ENCODE measurements at places on chromosomes 1 and 21.

DNA sequence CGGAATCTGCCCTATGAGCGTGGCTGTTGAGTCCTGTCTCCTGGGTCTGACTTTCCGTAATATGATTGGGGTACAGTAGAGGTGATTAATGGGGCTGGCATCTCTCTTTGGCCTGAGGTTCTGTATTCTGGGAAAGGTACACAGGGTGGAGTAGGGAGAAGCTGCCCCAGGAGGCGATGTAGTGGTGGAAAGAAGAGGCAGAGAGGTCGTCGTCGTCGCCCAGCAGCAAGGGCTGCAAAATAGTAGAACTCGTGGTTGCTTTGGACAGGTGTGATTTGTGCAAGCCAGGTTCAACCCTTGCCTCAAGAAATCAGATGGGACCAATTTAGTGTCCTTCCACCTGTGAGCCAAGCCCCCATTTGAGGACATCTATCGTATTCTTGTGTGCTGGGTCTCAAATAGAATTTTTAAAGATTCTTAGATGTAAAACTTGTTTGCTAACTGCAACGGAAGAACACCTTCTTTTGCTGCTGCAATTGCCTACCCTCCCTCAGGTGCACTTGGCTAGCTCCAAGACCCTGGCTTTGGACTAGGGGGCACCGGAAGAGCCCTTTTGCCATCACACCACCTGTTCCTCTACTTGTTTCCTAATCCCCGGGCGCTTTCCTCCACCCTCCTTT lies 1.3 kb upstream of the HMGN2 start:
- peak; percentile 15 for DNase-seq

GRCh38 chr1:84853741-84854721 lies 39.0 kb downstream of the LPAR3 start:
- DNase-seq, result peak; percentile 97

- DNase-seq, result no peak
Measured at GRCh38 chr1:34380526-34381124, 203.9 kb downstream of the C1orf94 start.

- no peak for DNase-seq
Measured at GRCh38 chr1:160575112-160575664, 4.1 kb downstream of the CD84 start.

DNA sequence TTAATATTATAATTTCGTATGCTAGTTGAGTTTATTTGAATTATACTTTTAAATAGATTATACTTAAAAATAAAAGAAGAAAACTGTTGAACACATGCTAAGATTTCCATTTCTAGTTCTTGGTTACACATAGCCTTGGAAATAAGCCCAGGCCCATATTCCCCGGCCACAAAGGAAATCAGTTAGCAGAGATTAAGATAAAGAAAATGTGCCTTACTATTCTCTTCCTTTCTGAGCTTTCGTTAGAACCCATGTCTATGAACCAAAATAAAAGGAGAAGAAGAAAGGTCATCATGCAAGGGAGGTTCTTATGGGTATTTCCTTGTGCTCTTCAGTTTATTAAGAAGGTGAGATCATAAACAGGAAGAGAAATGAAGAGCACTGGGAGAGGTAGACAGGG lies 32.3 kb upstream of the CRP start:
- DNase-seq, result no peak

GRCh38 chr21:14672466-14672865 lies 126.4 kb upstream of the SAMSN1 start:
- DNase-seq, result no peak

- peak; percentile 48 for DNase-seq
Measured at GRCh38 chr1:231691618-231692259, 65.1 kb downstream of the DISC1 start.

GRCh38 chr1:197618061-197618460 lies 157.2 kb downstream of the DENND1B start:
- DNase-seq, result no peak

DNA sequence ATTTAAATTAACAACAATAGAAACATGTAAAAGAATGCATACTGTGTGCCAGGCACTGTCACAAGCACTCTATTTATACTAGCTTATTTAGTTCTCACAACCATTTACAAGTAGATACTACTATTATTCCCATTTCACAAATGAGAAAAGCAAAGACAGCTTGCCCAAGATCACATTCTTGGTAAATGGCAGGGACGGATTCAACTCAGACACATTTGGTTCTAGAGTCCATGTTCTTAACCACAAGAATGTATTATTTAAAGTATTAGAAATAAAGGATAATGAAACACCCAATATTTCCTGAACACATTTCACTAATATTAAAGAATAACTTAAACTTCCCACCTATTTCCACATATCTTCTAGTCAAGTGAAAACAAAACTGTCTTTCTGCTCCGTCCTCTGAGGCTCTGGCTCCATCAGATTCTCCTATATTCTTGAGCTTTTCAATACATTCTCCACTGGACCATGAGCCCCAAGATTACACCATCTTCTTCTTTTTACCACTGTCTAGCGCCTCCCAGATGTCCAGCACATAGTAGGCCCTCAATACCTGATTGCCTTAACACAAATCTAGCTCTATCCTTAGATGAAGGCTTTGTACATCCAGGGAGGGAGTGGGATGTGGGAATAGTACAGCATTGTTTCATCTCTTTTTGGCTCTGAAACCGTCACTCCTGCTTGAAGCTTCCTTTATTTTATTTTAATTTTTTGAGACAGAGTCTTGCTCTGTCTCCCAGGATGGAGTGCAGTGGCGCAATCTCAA lies 29.3 kb downstream of the SOD1 start:
- DNase-seq, result no peak

DNA sequence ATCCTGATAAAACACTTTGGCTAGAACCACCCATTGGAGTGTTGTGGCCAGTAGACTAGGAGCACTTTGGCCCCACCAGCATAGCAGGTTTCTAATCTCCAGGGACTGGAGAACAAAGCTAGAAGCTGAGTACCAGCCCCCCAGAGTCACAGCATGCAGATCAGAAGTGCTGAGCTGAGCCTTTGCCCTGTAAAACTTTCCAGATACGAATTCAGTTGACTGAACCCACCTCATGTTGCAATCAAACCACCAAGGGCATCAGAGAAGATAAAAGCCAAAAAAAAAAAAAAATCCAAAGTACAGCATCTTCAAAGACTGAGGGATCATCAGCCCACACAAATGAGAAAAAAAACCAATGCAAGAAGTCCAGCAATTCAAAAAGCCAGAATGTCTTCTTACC lies 8.7 kb upstream of the CD53 start:
- no peak for DNase-seq

GRCh38 chr1:24120965-24121364 lies 9.0 kb upstream of the MYOM3 start:
- no peak for DNase-seq

GRCh38 chr1:76433526-76433925 lies 359.0 kb downstream of the ST6GALNAC3 start:
- no peak for DNase-seq

- no peak for DNase-seq
Measured at GRCh38 chr1:57164584-57164983, 198.8 kb upstream of the C8B start.

DNA sequence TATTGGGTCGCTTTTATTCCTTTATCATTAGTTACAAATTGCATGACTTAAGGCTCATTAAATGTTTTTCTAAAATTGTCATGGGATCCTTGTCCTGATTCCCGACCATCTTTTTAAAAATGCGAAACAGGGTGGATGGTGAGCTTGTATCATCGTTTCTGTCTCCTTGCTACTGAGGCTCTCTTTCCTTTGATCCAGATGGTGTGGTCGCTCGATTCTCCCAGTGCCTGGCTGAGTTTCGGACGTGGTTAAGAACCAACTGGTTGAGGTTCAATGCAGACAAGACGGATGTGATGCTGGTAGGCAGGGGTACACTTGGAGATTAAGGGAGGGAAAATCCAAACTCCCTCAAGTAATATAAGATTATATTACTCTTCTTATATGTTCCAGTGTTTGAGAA lies 1.2 kb downstream of the MIER1 start:
- DNase-seq, result no peak

Measured in PC-3 (cell line).